ENCODE measurements at places on chromosomes 6 and 20.

- DNase-seq = no peak
Observed at GRCh38 chr6:43493230-43493629, 15.9 kb downstream of the TJAP1 start.

DNA sequence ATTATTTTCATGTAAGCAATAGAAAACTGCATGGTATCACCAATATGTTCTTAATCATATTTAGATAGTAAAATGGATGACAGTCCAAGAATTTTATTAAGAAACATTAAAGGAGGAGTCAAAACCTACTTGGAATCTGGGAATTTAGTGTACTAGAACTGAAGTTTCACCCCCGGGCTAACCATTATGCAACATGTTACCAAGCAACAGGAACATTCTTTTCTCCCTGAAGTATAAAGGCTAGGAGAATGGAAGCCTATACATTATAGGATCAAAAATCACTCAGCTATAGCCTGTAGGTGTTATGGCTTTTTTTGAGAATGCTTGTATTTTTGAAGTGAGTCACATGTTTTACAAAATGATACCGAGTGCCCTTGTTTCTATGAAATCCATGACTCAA, 538.3 kb downstream of the GRIK2 start:
- DNase-seq = no peak

DNA sequence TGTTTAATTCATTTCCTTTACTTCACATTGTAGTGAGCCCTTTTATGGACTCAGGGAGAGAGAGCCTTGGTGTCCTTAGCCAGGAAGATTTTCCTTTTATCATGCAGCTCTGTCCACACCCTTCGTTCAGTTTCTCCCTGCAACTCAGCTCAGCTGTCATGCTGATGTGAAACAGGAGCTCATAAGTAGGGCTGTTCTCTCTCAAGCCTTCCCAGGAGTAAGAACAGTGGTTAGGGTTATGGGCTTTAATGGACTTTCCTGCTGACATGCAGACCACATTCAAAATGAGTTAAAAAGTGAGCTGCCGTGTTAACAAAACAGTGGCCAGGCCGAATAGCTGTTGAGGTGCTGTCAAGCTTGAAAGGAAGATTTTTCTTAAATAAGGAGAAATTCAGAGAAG, 104.1 kb downstream of the BCKDHB start:
- DNase-seq = no peak

DNA sequence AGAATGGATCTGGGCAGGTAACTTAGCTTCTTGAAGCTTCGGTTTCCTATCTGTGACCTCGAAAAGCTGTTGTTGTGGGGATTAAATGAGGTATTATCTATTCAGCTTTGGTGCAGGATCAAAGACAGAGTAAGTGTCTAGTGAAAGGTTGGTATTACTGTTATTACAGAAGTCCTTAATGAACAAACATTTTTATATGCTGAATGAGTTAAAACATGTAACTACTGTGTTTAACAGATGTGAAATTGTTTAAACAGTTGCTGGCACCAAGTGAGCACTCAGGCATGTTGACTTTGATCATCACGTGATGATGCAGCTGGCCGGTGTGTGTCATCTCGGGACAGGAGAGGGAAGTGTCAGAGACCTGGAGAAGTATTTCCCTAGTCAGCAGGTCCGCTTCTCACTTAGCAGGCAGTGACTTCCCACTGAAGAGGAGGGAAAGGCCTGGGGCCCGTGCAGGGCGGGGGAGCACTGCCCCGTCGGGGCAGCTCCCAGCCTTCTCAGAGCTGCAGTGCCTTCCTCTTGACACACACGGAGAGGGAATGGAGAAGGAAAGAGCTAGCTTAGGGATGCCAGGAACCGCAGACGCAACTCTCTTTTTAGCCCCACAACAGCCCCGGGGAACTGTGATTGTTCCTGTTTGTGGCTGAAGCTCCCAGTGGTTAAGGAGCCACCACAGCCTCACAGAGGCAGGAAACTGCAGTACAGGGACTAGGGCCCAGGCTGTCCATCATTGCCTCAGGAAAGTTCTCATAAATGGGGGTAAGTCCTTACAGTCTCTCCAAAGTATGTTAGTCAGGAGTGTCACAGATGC, 18.0 kb downstream of the TUBB2A start:
- DNase-seq = no peak

DNA sequence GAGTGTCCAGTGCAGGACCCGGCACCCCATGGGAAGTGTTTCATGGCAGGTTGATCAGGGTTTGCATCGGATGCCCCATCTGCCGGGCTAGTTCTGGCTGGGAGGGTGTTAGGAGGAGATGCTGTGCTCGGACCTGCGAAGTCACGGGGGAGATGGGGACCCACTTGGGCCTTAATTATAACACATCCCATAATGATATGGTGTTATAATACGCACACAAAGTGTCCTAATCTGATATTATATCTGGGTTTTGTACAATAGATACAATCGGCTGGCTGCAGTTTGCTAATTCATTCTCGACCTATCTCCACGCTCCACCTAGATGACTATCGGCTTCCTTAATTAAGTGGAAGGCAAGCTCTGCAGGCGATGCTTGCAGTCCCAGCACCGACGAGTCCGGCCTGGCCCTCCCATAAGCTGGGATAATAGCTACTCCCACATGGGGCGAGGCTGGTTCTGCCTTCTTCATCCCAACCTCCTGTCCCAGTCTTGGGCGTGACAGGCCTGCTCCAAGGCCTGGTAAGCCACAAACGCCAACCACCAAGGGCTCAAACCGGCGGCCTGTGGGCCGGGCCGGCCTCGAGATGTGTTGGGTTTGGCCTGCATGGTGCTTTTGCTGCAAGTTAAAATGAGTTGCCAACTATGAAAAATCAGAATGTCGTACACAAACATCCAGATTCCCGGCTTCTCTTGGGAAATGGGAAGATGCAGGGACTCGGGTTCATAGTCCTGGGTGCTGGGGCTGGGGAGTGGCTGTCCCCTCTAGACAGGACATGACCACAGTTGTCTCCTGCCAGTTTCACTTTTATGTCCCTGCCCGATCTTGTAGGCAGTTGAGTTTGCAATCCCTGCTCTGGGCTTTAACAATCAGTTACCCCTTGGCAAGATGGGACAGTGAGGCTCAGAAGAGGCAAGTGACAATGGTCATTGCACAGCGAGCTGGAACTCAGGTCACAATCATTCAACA, 32.7 kb downstream of the CEBPB start:
- no peak for DNase-seq

GRCh38 chr6:15380351-15380750, 134.5 kb downstream of the JARID2 start:
- DNase-seq = no peak

DNA sequence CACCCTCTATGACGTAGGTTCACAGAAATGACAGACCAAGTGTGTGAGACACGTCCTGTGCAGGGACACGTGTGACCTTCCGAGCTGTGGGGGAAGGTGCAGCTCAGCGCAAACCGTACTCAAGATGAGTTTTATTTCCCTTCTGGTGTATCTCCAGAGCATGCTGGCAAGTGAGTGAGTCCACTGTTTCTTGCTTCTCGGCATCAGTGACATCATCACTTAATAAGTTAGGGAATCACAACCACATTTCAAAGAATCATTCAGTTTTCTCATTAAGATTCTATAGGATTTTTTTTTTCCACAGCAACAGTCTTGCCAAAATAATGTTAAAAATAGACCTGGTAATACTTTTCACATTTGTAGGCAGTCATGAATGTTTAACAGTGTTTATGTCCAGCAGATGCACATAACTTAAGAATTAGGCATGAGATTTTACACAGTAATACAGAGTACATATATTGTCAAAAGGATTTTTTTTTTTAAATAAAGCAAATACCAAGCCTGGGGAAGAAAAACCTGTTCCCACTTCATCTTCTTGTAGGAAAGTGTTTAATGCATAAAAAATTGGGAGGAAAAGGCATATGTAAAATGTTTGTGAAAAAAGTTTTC, 417.8 kb downstream of the CDC5L start:
- no peak for DNase-seq

DNA sequence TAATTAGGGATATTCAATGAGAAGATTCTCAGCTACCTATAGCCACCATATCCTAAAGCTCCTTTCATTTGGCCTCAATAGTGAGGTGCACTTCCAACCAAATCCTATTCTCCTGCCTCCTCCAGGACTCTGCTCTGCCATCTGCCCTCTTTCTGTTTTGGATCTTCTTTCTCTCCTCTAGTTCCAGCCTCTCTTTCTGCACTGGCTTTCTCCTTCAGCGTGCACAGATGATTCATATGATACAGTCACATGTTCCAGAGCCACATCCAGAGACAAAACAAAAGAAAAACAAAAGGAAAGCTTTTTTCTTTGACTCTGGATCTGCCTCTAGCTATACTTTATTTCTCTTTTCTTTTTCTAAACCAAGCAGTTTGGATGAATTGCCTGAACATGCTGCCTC, 531.9 kb upstream of the MAN1A1 start:
- no peak for DNase-seq

- DNase-seq = no peak
Observed at GRCh38 chr6:30041821-30042220, 19.2 kb upstream of the POLR1H start.

- no peak for DNase-seq
Observed at GRCh38 chr6:108435391-108435790, 125.3 kb upstream of the FOXO3 start.

DNA sequence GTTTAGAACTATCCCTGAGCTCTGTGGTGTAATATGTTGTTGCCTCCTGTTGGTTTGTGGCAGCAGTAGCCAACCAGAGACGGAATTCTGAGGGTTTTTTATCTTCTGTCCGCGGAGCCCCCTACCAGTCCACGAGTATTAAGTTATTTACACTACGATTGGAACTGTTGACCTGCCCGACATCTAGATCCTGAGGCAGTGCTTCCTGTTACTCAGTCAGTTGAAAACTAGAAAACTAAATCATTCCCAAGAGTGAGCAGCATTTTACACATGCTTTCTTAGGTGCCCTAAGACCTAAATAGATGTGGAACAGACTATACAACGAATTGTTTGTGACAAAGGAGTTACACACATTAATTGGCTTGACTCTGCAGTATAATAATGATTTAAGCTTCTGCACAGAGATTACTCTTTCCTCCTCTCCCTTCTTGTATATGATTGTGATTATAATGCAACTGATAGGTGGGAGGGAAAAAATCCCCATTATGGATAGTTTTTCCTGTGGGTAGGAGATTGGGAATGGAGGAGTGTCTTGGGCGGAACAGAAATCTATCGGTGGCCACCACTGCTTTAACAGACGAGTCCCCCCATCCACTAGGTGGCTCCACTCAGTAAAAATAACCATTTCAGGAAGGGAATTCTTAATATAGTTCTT, 1.7 kb downstream of the LOC128125822 start:
- DNase-seq = peak; percentile 20

GRCh38 chr20:21008951-21009350, 97.2 kb downstream of the LINC00237 start:
- no peak for DNase-seq

GRCh38 chr6:50147371-50147770, 97.6 kb upstream of the DEFB112 start:
- DNase-seq = no peak

- DNase-seq = no peak
Observed at GRCh38 chr20:46941404-46941803, 46.8 kb downstream of the EYA2 start.

DNA sequence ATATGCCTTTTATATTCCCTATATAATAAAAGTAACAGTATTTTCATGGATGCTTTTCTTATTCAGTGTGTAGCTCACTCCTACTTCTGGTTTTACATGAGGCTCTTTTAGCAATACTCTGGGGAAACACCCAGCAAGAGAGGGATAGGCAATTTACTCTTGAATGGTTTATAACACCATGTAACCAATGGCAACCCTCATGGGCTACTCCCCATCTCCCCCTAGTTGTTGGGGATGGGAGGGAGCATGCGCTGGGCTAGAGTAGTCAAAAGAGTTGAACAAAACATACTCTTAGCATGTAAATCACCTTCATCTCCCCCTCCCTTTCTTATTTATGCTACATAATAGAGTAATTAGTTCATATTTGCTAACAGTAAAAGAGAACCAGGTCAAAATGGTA, 140.1 kb upstream of the LRFN2 start:
- no peak for DNase-seq

DNA sequence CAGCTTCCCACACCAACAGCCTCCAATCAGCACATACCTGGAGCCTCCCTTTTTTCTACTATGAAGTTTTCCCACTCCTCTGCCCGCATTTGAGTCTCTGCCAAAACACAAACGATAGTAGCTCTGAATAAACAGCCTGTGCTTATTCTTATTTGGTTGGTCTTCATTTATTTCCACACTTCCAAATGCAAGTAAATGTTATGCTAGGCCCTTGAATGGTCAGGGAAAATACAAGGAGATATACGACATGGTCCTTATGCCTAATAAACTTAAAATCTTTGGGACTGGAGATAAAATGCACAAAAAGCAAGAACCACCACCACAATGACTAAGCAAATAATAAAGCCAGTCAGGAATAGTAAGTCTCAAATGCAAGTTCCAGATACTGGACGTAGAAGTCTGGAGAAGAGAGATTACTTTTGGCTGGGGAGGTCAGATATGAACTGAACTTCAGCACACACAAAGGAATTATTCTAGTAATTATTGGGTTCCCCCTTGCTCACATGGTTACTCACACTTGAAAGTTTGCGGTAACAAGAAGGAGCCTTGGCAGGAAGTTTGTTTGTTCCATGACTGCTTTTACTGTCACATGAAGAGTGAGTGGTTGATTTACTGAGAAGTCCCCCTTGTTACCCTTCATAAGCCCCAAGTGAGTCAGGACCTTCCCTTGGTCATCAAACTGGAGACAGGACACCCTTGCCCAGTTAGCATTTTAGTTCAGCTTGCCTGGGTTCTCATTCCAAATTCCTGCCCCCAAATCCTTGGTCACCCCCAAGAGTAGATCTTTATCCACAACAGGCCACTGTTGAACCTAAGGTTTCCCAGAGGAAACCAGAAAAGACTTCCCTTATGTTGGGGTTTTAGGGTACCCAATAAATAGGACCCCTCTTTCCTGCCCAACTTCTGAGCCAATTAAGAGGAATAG, 511.2 kb upstream of the JARID2 start:
- no peak for DNase-seq

GRCh38 chr6:83735461-83735860, 26.6 kb upstream of the SNAP91 start:
- DNase-seq = no peak

DNA sequence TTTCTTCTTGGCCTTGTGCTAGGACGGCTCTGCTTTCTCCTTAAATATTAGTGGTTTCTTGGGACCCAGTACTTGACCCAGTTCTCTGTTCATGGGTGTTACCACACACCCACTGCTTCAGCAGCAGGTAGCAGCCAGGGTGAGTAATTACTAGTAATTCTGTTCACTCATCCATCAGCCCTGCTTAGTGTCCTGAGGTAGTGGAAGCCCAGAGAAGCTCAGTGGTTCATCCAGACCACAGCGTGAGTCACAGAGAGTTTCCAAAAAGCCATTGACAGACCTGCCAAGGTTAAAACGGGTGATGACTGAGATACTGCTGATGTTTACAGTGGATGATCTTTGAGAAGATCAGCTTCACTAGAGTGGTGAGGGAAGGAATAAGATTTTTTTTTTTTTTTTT, 51.7 kb upstream of the HINT3 start:
- DNase-seq = peak; percentile 55
